ENCODE measurements at places on chromosomes 2 and 18. TPM values are rescaled to one million over a fixed set of nuclear protein-coding genes. Genes with fewer than 3 reads are reported as not detected.

DNA sequence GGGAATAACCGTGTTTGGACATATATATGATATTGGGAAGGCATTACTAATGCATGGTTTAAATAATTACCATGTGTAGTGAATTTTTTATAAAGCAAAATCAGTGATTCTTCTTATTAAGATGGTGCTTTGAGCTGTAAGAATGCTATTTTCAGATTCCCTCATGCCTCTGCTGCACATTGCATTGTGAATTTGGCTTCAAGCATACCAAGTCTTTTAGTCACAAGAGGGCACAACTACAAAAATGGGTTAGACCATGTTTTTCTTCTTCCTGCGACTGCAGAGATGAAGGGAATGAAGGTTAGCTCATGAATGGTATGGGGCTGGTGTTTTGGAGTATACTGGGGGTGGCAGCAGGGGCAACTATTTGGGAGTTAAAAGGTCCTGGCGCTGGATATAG is 320.1 kb downstream of the SLC4A3 start:
- no peak for DNase-seq

- DNase-seq, result no peak
Observed at GRCh38 chr18:76546436-76546835, 51.4 kb upstream of the ZNF516 start.

DNA sequence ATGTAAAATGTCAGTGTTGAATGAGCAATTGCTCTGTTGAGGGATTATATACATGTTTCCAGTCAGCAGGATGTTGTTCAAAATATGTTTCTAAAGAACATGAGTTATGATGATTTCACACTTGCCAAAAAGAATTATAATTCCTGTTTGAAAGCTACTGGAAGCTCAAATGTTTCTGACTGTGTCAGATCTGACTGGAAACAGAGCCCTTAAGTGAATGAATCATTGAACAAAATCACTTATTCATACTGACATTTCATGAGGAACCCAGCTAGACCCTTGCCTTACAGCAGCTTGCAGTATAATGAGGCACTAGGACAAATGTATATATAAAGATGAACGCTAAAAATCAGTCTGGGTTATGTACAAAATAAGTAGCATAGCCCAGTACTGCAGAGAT is 35.4 kb upstream of the ITGAV start:
- DNase-seq, result no peak

- DNase-seq, result no peak
Observed at GRCh38 chr2:37394263-37394662, 49.8 kb downstream of the QPCT start.

GRCh38 chr18:2958819-2959298 is 54.1 kb downstream of the LPIN2 start:
- DNase-seq, result no peak

- no peak for DNase-seq
Observed at GRCh38 chr18:60649842-60650536, 277.4 kb upstream of the MC4R start.

- peak; percentile 57 for DNase-seq
Observed at GRCh38 chr2:209960676-209961630, 41.5 kb upstream of the RPE start.

DNA sequence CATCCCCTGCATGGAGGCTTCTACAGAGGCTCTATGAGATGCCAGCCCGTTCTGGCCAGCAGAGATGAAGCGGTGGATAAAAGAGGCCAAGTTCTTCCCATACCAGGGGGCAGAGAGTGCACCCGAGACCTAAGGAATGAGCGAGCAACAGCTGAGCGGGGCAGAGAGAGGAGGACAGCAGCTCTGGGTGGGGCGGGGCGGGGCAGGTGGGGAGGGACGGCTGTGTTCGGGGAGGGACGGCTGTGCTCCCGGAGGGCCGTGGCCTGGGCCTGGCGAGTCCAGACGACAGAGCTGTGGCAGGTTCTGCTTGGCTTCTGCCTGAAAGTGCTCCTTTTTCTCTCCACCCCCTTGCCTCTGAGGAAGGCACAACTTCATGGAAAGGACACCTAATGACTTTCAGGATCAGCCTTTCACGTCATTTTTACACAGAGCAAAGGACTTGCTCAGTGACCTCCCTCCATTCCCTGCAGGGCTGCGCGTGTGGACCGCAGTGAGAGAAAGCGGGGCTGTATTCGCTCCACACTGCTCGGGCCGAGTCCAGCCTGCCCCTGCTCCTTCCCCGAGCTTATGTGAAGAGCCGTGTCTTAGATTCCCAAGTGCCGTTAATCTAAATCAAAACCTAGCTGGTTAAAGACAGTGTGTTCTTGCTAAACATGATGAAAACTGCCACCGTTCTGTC is 232.9 kb downstream of the HDAC4 start:
- no peak for DNase-seq

DNA sequence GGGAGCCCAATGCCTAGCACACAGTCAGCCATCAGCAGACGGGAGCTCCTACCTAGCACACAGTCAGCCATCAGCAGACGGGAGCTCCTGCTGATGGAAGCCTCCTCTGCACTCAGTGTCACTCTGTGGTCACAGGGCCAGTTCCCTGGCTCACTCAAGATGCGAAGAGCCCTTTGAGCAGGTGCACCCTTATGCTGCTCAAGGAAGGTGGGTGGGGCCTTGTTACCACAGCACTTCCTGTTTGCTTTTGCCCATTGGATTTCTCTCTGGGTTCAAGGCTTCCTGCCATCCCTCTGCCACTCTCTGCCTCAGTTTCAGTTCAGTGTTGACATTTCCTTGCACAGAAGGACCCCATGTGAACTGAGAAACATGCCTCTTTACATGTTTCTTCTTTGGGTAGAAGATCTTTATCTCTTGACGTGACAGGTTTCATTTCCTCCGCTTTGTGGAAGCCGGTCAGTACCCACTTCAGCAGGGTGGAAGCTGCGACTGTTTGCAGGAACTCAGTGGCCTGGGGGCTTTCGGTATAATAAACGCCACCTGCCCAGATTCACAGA is 11.6 kb downstream of the TRIB2 start:
- DNase-seq, result peak; percentile 41

CDK5R2 gene
- not detected for polyA plus RNA-seq

LOXHD1 gene
- polyA plus RNA-seq, result not detected

FOXI3 gene
- not detected for polyA plus RNA-seq

MPV17 gene
- polyA plus RNA-seq, result 60.4 TPM

HOXD4 gene
- polyA plus RNA-seq, result 0.97 TPM
